ENCODE measurements at places on chromosomes 1 and 21. TPM values are rescaled to one million over a fixed set of nuclear protein-coding genes. Genes with fewer than 3 reads are reported as not detected.

The FAM78B gene
- 0.31 TPM for total RNA-seq

DNA sequence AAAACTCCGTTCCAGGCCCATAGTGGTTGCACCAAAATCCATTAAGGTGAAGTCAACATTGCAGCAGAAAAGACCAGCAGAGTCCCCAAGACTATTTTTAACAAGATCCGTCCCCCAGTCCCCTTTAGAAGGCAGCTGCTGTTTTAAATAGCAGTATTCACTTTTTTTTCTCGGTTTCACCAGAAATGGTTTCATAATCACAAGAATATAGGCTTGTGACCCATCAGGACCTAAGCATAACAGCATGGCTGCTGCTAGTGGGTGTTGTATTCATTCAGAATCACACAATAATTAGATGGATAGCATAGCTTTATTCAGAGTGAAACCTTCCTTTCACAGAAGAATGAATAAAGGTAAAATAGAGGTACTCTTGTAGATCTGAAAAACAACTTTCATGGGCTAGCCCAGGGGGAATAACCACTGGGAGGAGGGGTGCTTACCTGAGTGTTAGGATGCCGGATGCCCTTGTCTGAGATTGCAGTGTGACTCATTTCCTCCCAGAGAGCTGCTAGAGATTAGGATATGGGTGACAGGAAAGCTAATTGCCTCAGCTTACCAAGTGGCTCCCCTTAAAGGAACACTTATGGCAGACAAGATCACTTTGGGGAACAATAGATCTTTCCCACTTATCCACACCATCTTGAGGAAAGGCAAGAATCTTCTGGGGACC, 35.0 kb downstream of the ACKR1 start:
- H3K27me3 ChIP-seq, result no peaks in the 10 kb centered on the region
- H3K4me1 ChIP-seq, result no peaks in the 10 kb centered on the region
- H3K36me3 ChIP-seq, result no peaks in the 10 kb centered on the region
- no peak overlapping the region for H3K27ac ChIP-seq

- H3K36me3 ChIP-seq, result no peaks in the 10 kb centered on the region
- no peak overlapping the region for H3K27ac ChIP-seq
- H3K27me3 ChIP-seq, result no peaks in the 10 kb centered on the region
- H3K4me3 ChIP-seq, result no peak overlapping the region
- no peak for DNase-seq
Observed at GRCh38 chr1:8777867-8778266, 39.6 kb downstream of the RERE start.

GRCh38 chr1:2861988-2862813, 60.7 kb upstream of the TTC34 start:
- H3K27me3 ChIP-seq, result peaks cover 68% of the 10 kb centered on the region
- H3K4me3 ChIP-seq, result no peak overlapping the region
- no peak overlapping the region for H3K27ac ChIP-seq

The AQP10 gene
- not detected for total RNA-seq

The TINAGL1 gene
- total RNA-seq, result 24.7 TPM

- peak; percentile 64 for DNase-seq
- H3K27me3 ChIP-seq, result peaks cover 23% of the 10 kb centered on the region
- H3K36me3 ChIP-seq, result no peaks in the 10 kb centered on the region
- peak overlapping the region; percentile 56 for H3K27ac ChIP-seq
- H3K4me1 ChIP-seq, result peaks cover 35% of the 10 kb centered on the region
- H3K4me3 ChIP-seq, result peak overlapping the region; percentile 77
Observed at GRCh38 chr1:3069491-3070308, 697 bp downstream of the PRDM16 start.

DNA sequence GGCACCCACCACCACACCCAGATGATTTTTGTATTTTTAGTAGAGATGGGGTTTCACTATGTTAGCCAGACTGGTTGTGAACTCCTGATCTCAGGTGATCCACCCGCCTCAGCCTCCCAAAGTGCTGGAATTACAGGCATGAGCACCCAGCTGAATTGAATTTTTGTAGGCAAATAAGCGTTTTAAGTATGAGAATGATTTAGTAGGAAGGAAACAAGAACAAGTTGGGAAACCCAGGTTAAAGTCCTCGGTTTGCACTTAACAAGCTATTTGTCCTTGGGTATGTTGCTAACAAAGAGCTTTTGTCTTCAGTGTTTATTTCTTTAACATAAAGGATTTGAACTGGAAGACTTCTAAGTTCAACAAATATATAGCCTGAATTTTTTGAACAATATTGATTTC, 23.9 kb downstream of the BTF3L4 start:
- no peak overlapping the region for H3K4me3 ChIP-seq
- peaks cover 6% of the 10 kb centered on the region for H3K36me3 ChIP-seq
- no peaks in the 10 kb centered on the region for H3K27me3 ChIP-seq
- H3K4me1 ChIP-seq, result peaks cover 55% of the 10 kb centered on the region
- peak overlapping the region; percentile 80 for H3K27ac ChIP-seq

The HNRNPCL2 gene
- not detected for total RNA-seq

GRCh38 chr1:115666702-115667101, 24.9 kb downstream of the VANGL1 start:
- DNase-seq, result no peak
- H3K4me3 ChIP-seq, result no peak overlapping the region
- H3K36me3 ChIP-seq, result peaks cover 59% of the 10 kb centered on the region
- no peak overlapping the region for H3K27ac ChIP-seq

The IPO13 gene
- total RNA-seq, result 15.6 TPM

GRCh38 chr1:228174482-228175315, 9.1 kb downstream of the IBA57 start:
- no peak overlapping the region for H3K4me3 ChIP-seq
- no peaks in the 10 kb centered on the region for H3K36me3 ChIP-seq
- H3K27ac ChIP-seq, result no peak overlapping the region
- H3K4me1 ChIP-seq, result no peaks in the 10 kb centered on the region
- DNase-seq, result no peak

The PTPRF gene
- 47.3 TPM for total RNA-seq

DNA sequence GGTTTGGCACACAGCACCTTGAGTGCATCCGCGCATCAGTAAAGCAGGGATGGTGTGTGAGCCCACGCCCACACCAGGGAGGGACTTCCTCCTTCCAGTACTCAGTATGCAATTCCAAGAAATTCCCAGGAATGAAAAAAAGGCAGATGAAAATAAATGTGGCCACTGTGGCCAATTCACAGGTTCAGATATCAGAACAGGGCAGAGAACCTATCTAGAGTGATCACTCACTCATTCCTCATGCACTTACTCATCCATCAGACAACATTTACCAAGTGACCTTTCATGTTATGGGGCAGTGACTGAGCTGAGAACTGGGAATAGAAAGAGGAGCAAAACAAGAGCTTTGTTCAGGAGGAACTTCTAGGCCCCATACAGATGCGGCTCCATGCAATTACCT, 113.7 kb downstream of the ZSCAN20 start:
- no peak overlapping the region for H3K4me3 ChIP-seq
- H3K36me3 ChIP-seq, result no peaks in the 10 kb centered on the region
- DNase-seq, result peak; percentile 10
- no peaks in the 10 kb centered on the region for H3K27me3 ChIP-seq
- H3K27ac ChIP-seq, result no peak overlapping the region
- no peaks in the 10 kb centered on the region for H3K4me1 ChIP-seq

GRCh38 chr1:161810780-161811179, 44.7 kb downstream of the ATF6 start:
- no peaks in the 10 kb centered on the region for H3K4me1 ChIP-seq
- H3K27me3 ChIP-seq, result no peaks in the 10 kb centered on the region
- no peak overlapping the region for H3K4me3 ChIP-seq
- H3K36me3 ChIP-seq, result peaks cover 8% of the 10 kb centered on the region

GRCh38 chr1:117213046-117213445, 2.3 kb upstream of the VTCN1 start:
- 0 out of 3 replicates have a peak, but pooled peaks cover 3% of the 10 kb centered on the region for H3K27me3 ChIP-seq
- H3K27ac ChIP-seq, result no peak overlapping the region
- no peak for DNase-seq
- no peaks in the 10 kb centered on the region for H3K36me3 ChIP-seq
- no peaks in the 10 kb centered on the region for H3K4me1 ChIP-seq
- H3K4me3 ChIP-seq, result no peak overlapping the region

- no peak for DNase-seq
- H3K36me3 ChIP-seq, result no peaks in the 10 kb centered on the region
- peaks cover 4% of the 10 kb centered on the region for H3K27me3 ChIP-seq
- no peaks in the 10 kb centered on the region for H3K4me1 ChIP-seq
Observed at GRCh38 chr1:37448691-37449417, 25.5 kb upstream of the ZC3H12A start.

DNA sequence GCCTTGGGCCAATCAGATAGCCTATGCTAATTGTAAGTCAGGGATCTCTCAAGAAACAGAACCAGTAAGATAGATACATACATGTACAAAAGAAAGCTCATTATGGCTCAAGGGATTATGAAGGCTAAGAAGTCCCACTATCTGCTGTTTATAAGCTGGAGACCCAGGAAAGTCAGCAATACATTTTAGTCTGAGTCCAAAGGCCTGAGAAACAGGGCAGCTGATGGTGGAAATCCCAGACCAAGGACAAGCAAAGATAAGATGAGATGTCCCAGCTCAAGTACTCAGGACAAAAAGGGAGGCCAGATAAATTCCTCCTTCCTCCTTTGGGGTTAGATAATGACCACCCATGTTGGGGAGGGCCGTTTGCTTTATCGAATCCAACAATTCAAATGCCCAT, 269.9 kb downstream of the AJAP1 start:
- H3K4me3 ChIP-seq, result no peak overlapping the region
- no peak overlapping the region for H3K27ac ChIP-seq
- no peaks in the 10 kb centered on the region for H3K4me1 ChIP-seq
- H3K27me3 ChIP-seq, result no peaks in the 10 kb centered on the region
- DNase-seq, result no peak
- H3K36me3 ChIP-seq, result no peaks in the 10 kb centered on the region

- H3K4me1 ChIP-seq, result no peaks in the 10 kb centered on the region
- no peak overlapping the region for H3K4me3 ChIP-seq
- DNase-seq, result no peak
- no peak overlapping the region for H3K27ac ChIP-seq
- 0 out of 3 replicates have a peak, but pooled peaks cover 2% of the 10 kb centered on the region for H3K36me3 ChIP-seq
Observed at GRCh38 chr1:246329900-246330299, 177.2 kb downstream of the SMYD3 start.

All from HepG2 (cell line).